ENCODE measurements at places on chromosomes 11 and 22. TPM values are rescaled to one million over a fixed set of nuclear protein-coding genes. Genes with fewer than 3 reads are reported as not detected.

RAB1B gene
- total RNA-seq, result 62.2 TPM

TENM4 gene
- 63.7 TPM for total RNA-seq

RAD9A gene
- 13.3 TPM for total RNA-seq

CYB5R2 gene
- total RNA-seq, result 4.9 TPM

APLNR gene
- 88.2 TPM for total RNA-seq

KRTAP5-11 gene
- total RNA-seq, result not detected

SVIP gene
- total RNA-seq, result 4.7 TPM

OR2D2 gene
- not detected for total RNA-seq

GLB1L2 gene
- total RNA-seq, result 1.8 TPM

CDC45 gene
- 6.3 TPM for total RNA-seq

NCAM1 gene
- 160 TPM for total RNA-seq

MMP12 gene
- total RNA-seq, result not detected

KMT5B gene
- total RNA-seq, result 54.7 TPM

OR51B4 gene
- not detected for total RNA-seq

HBB gene
- total RNA-seq, result 162 TPM

MPPED2 gene
- total RNA-seq, result 7.8 TPM

IGSF9B gene
- total RNA-seq, result 11.1 TPM

CCDC116 gene
- total RNA-seq, result not detected

OR52N4 gene
- total RNA-seq, result not detected

CD44 gene
- total RNA-seq, result 201 TPM

MS4A8 gene
- total RNA-seq, result not detected

AGBL2 gene
- total RNA-seq, result 5.1 TPM

CEP126 gene
- total RNA-seq, result 4.2 TPM

IGLL1 gene
- total RNA-seq, result 1.5 TPM

ZDHHC8 gene
- total RNA-seq, result 39.4 TPM

MMP8 gene
- 0.51 TPM for total RNA-seq

TEAD1 gene
- total RNA-seq, result 131 TPM

ACR gene
- 3.3 TPM for total RNA-seq

GRM5 gene
- total RNA-seq, result 0.21 TPM

KCNQ1 gene
- 2.6 TPM for total RNA-seq

KRTAP5-10 gene
- total RNA-seq, result not detected

SELENOH gene
- 73.2 TPM for total RNA-seq

DRICH1 gene
- 0.41 TPM for total RNA-seq

SCT gene
- 21.6 TPM for total RNA-seq

DEPDC7 gene
- 17.0 TPM for total RNA-seq

TYR gene
- not detected for total RNA-seq

TRIM6 gene
- total RNA-seq, result 6.5 TPM

PATE3 gene
- total RNA-seq, result not detected

SLC1A2 gene
- total RNA-seq, result 2.2 TPM

OR8G5 gene
- not detected for total RNA-seq

ANKK1 gene
- 0.21 TPM for total RNA-seq

CD6 gene
- total RNA-seq, result not detected

OR52E8 gene
- not detected for total RNA-seq

TSGA10IP gene
- total RNA-seq, result not detected

MUC2 gene
- 1.8 TPM for total RNA-seq

E2F8 gene
- total RNA-seq, result 7.3 TPM

Data from tongue (tissue), 3 donors.